ENCODE measurements at places on chromosomes 2 and 18. TPM values are rescaled to one million over a fixed set of nuclear protein-coding genes. Genes with fewer than 3 reads are reported as not detected.

- no peak overlapping the region for H3K4me3 ChIP-seq
- DNase-seq, result no peak
- no peaks in the 10 kb centered on the region for H3K36me3 ChIP-seq
- peaks cover 10% of the 10 kb centered on the region for H3K4me1 ChIP-seq
- H3K27me3 ChIP-seq, result no peaks in the 10 kb centered on the region
These were observed 68.8 kb upstream of the SMAD7 start for GRCh38 chr18:49019446-49020045.

The PDIA6 gene
- 363 TPM for total RNA-seq

DNA sequence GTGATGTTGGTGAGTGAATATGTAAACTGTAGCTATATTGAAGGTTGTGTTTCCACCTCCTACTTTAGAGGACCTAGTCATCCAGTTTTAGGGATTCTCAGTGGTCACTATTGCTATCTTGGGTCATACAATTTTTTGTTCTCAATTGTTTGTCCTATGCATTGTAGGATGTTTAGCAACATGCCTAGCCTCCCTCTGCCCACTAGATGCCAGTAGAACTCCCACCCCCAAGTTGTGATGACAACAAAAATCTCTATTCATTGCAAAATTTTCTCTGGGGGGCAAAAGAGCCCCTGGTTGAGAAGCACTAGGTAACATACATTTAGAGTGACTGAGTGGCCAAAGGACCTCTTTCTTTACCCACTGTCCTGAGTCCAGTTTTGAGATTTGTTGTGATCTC lies 87.3 kb downstream of the LRRTM4 start:
- H3K4me3 ChIP-seq, result no peak overlapping the region
- no peaks in the 10 kb centered on the region for H3K36me3 ChIP-seq
- no peaks in the 10 kb centered on the region for H3K4me1 ChIP-seq
- DNase-seq, result no peak
- no peak overlapping the region for H3K27ac ChIP-seq
- H3K27me3 ChIP-seq, result no peaks in the 10 kb centered on the region

GRCh38 chr2:34025196-34025595 lies 426.1 kb upstream of the FAM98A start:
- H3K27ac ChIP-seq, result no peak overlapping the region
- H3K4me3 ChIP-seq, result no peak overlapping the region
- no peaks in the 10 kb centered on the region for H3K27me3 ChIP-seq
- H3K36me3 ChIP-seq, result no peaks in the 10 kb centered on the region

DNA sequence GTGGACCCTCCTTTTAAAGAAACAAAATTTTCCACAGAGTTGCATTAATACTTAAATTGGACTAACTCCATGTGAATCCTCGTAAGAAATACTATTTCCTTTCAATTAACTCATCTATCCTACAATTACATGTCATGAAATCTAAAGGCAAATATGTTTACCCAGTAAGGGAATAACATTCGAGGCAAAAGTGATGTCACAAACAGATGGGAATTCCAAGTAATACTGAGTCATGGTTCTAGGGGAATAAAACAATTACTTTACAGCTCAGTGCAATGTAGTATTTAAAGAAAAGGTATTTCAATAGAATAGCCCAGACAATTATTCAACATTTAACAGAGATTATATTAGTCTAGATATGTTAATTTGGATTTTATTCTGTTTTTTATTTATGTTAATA lies 205.8 kb downstream of the ZNF385B start:
- no peak overlapping the region for H3K4me3 ChIP-seq
- no peaks in the 10 kb centered on the region for H3K27me3 ChIP-seq
- peak; percentile 72 for DNase-seq
- H3K4me1 ChIP-seq, result peaks cover 11% of the 10 kb centered on the region
- H3K27ac ChIP-seq, result no peak overlapping the region
